Fibroblast of skin of left quadriceps (primary cell): ENCODE measurements at places on chromosomes 3 and 15.

GRCh38 chr3:3241596-3241995 lies 62.1 kb upstream of the CRBN start:
- no peak for DNase-seq

GRCh38 chr3:46154311-46154710 lies 53.8 kb downstream of the CCR1 start:
- DNase-seq = no peak

GRCh38 chr3:104947943-104948342 lies 418.8 kb upstream of the ALCAM start:
- DNase-seq = peak; percentile 51

- peak; percentile 72 for DNase-seq
Observed at GRCh38 chr3:190017521-190018288, 103.0 kb downstream of the P3H2 start.

GRCh38 chr15:48469681-48470080 lies 138.5 kb downstream of the DUT start:
- no peak for DNase-seq

GRCh38 chr3:77081240-77081661 lies 41.4 kb downstream of the ROBO2 start:
- DNase-seq = peak; percentile 47

DNA sequence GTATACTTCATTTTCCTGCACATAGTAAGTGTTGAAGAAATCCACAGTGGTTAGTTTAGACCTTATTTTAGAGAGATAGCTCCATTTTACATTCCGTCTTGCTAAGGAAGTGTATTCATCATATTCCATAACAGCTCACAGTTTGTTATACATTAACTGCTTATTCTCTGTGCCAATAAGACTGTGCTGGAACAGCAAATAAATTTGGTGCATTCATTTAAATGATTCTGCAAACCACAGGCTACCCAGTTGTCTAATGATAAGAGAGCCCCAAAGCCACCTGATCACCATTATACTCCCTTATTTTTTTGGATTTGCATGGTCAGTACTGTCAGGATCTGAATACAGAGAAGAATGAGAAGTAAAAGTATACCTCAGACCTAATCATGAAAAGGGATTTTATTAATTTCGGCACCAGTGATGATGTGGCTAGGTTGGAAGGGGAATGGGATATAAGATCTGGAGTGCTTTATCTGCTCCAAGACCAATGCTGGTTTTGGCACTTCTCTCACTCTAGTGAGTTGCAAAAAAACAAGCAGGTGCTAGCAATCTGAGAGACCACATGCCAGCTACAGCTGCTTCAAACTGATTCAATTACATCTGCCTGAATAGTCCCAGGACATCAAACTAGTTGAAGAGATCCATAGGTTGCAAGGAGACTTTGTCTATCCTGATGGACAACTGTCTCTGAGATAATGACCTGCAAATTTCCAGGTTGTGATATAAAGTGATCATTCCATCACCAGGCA lies 254.8 kb downstream of the ZBTB20 start:
- DNase-seq = no peak

GRCh38 chr15:83115831-83116565 lies 8.6 kb downstream of the TM6SF1 start:
- DNase-seq = no peak

DNA sequence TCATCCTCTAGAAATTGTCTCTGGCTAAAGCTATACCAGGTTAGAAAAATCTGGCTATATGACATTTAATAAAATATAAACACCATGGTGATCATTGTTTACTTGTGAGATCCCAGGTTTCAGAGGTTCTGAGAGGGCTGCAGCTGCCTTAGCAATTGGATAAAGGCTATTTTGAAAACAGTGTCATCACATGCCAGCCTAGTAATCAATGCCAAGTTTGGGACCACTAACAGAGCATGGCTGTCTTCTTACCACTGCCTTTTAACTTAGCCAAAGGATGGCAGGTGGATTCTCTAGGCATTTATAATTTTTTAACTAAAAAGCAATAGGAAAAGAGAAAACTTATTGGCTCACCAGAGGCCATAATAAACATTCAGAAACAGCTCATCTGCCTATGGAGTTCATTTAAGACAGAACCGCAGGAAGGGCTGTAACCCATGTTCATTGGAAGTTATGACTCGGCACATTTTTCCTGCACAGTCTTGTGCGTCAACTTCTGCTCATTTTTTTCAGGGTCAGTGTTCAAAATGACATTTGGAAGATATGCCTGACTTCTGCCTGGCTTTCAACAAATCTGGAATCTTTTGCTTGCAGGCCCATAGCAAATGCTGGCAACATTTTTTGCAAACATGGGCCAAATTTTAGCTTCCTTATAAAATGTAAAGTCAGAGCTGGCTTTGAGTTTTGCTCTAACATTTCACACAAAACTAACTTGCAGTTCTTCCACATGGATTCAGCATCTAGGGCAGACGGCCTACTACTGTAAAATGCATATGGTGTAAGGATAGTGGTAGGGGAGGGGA lies 476.0 kb upstream of the TBL1XR1 start:
- peak; percentile 72 for DNase-seq

- no peak for DNase-seq
Observed at GRCh38 chr15:73704869-73705645, 20.9 kb downstream of the CD276 start.

- DNase-seq = no peak
Observed at GRCh38 chr3:81199587-81199986, 561.9 kb downstream of the GBE1 start.
